ENCODE measurements at places on chromosomes 2 and 18. TPM values are rescaled to one million over a fixed set of nuclear protein-coding genes. Genes with fewer than 3 reads are reported as not detected.

ATOH8 gene
- 14.5 TPM for total RNA-seq

DOK6 gene
- under 0.01 TPM for total RNA-seq

TEKT4 gene
- total RNA-seq, result not detected

GRCh38 chr2:48568547-48568946 is 38.6 kb downstream of the STON1 start:
- DNase-seq, result no peak

DNA sequence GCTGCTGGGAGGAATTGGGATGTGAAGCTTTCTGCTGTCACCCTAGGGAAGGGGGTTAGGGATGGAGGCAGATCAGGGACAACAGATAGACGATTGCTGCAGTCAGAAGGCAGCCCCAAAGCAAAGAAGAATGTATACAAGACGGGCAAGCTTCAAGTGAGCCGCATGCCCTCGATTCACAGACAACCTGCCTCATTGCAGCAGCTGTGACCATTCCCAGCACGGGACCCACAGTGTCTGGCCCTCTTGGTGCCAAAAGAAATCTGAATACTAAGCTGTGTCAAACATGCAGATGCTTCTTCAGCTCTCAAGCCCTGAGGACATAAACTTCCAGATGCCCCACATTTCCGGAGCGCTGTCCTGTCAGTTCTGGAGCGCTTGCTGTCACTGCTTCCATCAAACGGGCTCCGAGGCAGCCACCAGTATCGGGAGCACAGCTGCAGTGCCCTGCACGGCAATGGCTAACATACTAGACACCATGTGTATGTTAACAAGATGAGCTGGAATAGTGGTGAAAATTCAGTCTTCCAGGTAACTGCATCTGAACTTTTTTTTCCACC is 33.8 kb downstream of the PRELID3A start:
- DNase-seq, result no peak

- DNase-seq, result no peak
These were observed 830.6 kb downstream of the SLC4A3 start for GRCh38 chr2:220458051-220458450.

DNA sequence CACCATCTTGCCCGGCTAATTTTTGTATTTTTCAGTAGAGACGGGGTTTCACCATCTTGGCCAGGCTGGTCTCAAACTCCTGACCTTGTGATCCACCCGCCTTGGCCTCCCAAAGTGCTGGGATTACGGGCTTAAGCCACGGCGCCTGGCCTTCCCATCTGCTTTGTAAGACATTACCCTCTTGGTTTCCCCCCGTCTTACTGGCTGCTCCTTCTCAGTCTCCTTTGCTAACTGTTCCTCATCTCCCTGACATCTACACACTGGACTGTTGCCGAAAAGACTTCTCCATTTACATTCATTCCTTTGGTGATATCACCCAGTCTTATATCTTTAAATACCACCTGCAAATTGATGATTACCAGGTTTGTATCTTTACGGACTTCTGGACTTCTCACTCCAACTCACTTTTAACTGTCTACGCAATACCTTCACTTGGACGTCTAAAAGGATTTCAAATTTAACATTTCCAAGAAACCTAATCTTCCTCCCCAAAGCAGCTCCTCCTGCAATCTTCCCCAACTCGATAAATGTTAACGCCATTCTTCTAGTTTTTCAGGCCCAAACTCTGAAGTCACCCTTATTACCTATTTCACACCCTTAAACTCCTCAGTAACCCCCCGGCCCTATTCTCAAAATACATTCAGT is 37.9 kb downstream of the YES1 start:
- no peak for DNase-seq
